ENCODE measurements at places on chromosomes 3 and 15.

DNA sequence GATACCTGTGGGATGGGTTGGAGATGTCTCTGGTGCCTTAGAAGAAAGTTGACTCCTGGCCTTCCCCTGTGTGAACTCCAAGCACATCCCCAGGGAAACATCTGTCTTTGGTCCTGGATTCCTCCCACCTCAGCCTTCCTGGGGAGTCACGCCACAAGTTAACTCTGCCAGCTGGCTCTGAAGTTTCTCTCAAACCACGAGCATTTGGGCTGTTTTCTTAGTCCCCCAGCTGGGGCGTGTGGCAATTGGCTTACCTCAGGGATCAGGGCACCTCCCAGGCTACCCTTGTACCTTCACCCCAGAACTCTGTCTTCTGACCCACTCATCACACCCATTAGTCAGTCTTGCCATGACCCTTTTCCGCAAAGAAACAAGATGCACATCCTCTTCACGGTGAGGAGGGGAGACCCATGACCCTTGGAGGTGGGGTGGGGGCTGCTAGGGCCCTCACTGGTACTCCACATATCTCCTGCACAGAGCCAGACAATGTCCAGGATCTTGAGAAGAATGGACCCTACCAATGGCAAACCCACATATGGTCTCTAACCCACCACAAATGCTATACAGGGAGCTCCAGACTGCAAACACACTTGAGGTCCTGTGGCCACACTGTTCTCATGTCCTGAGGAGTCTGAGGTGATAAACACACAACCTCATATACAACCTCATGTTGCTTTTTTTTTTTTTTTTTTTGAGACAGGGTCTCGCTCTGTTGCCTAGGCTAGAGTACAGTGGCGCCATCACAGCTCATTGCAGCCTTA is 3.9 kb downstream of the NEIL1 start:
- DNase-seq = no peak

DNA sequence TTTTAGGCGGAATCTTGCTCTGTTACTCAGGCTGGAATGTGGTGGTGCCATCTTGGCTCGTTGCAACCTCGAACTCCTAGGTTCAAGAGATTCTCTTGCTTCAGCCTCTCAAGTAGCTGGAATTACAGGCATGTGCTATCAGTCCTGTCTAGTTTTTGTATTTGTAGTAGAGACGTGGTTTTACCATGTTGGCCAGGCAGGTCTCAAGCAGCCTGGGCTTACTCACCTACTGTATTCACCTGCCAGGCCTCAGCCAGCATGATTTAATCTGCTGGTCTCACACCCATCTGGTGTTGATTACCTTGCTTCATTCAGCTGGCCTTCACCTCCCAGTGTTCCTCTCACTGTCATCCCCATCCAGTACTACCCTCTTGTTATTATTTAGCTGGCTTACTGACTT is 102.0 kb downstream of the IL12A start:
- no peak for DNase-seq

- no peak for DNase-seq
Measured at GRCh38 chr15:29465816-29466215, 196.2 kb upstream of the NSMCE3 start.

- no peak for DNase-seq
Measured at GRCh38 chr15:40618023-40618422, 24.0 kb downstream of the KNL1 start.

GRCh38 chr15:80441714-80442113 is 37.5 kb downstream of the ARNT2 start:
- DNase-seq = no peak

- no peak for DNase-seq
Measured at GRCh38 chr3:118536764-118537163, 497.9 kb downstream of the IGSF11 start.
